Activated T-cell treated with anti-CD3 and anti-CD28 coated beads, Interleukin-2, amount 50 U/mL, for 4 hours (primary cell): ENCODE measurements at places on chromosomes 2 and 18. TPM values are rescaled to one million over a fixed set of nuclear protein-coding genes. Genes with fewer than 3 reads are reported as not detected.
A peak's percentile ranks its signal among the peaks of the same experiment; 100 is the strongest.

DNA sequence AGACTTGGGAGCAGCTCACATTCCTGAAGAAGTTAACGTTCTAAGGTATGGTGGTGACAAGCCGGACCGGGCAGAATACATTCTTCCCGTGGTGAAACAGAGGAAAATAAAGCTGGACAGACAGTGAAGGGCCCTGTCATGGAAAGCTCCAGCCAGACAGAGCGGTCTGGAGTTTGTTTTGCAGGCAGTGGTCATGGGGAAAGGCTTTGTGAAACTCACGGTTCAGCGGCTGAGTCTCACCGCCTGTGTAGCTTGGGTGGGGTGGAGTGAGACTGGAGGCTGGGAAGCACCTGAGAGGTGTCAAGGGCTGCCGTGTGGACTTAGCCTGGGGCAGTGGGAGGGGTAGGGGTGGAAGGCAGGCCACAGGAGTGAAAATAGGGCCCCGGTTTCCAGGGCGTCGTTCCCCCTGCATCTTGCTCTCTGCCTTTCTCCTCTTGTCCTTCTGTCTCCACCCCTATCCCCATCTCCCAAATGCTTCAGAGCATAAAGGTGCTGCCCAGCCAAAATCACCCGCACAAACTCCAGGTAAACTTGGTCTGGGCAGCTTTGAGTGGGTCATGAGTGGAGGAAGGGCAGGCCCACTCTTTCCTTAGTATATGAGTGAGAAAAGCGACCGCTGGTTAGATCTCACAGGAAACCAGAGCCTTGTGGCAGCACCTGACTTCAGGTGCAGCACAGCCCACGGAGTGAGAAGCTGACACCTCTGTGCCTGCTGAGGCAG, 11.4 kb upstream of the SLC20A1 start:
- DNase-seq, result no peak

DNA sequence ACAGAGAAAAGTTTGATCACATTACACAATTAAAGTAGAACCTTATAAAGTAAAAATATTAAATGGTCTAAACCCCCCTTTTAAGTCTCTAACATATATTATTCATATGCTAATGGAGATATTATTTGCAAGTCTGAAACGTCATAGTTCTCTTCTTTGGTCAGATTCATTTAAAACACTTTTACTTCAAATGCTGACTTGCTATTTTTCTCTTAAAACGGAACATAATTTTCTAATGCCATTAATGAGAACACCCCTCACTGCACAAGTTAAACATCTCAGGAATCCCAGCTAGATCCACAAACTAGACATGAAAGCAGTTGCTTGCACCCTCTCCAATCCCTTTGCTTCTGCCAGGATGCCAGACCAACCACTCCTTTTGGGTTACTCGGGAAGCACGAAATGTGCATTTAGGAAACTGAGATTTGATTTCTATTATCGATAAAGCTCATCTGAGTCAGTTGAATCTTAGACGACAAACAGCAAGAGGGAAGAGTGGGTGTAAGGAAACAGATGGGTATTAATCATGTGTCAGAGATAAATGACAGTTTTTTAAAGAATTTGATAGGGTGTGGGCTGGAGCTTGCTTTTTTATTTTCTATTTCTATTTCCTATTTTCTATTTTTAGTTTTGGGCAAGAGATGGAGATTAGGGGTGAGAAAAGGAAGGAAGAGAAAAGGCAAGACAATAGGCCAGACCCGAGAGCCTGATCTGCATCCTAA, 1.5 kb downstream of the ADD2 start:
- no peak for DNase-seq

GPR17 gene
- total RNA-seq, result not detected

GRCh38 chr2:172556284-172557033, 569 bp downstream of the PDK1 start:
- DNase-seq, result peak; percentile 44

DNA sequence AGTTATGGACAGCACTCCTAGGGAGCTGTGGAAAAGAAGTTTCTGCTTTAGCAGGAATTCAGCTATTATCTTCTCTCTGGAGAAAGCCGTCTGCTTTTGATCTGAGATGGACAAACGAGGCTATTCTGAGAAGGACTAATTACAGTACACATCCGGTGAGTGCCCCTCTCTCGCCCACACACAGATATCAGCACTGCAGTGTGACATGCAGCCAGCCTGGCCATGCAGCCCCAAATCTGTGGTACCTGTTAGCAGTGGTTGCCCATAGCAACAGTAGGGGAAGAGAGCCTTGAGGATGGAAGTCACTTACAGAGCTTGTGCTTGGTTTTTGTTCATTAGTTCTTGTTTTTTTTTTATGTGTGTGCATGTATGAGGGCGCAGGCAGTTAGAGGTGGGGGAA, 73.9 kb upstream of the TRIB2 start:
- no peak for DNase-seq
